ENCODE measurements at places on chromosomes 13 and 19.
A peak's percentile ranks its signal among the peaks of the same experiment; 100 is the strongest.

DNA sequence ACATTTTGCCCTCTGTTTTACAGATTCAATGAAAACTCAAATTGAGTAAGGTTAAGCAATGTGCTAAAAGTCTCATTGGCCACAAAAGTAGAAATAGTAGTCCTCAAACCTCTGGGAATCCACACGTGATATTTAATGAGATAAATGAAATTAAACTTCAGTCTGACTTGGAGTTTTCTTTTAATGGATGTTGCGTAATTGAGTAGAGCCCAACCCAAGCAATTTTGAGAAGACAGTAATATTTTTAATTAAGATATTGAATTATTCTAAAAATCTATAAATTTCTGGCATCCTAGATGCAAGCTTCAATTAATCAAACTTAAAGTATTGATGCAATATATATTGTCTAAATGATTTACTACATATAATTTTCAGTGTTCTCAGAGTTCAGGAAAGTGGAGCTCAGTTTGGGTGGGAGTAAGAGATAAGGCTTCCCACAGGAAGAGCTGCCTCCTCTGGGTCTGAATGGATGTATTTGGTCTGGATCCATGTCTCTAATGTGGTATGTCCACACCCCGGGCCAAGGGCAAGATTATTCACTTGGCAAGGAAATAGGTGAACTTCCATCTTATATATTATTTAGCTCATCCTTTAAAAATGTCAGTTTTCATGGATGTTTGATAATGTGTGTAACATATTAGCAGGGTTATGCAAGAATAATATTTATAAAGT is 6.9 kb downstream of the MBNL2 start:
- DNase-seq: no peak

- DNase-seq: no peak
Observed at GRCh38 chr19:51148580-51148979, 6.5 kb downstream of the SIGLEC7 start.

- peak; percentile 59 for DNase-seq
Observed at GRCh38 chr19:41872775-41873647, 4.1 kb upstream of the CD79A start.

DNA sequence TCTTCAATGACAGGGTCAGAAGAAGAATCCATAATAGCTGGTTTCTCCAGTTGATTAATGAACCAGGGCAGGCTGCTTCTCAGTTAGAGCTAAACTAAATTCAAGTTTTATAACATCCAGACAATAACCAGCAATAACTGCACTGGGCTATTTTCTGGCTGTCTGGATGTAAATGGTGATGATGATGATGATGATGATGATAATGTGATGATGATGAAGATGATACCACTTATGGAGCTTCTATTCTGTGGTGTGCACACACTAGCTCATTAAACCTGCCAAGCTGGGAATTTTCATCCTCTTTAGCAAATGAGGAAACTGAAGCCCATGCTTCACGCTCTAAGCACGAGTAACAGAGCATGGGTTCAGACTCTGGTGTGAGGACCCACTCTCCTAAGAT is 132.2 kb downstream of the OXGR1 start:
- no peak for DNase-seq

DNA sequence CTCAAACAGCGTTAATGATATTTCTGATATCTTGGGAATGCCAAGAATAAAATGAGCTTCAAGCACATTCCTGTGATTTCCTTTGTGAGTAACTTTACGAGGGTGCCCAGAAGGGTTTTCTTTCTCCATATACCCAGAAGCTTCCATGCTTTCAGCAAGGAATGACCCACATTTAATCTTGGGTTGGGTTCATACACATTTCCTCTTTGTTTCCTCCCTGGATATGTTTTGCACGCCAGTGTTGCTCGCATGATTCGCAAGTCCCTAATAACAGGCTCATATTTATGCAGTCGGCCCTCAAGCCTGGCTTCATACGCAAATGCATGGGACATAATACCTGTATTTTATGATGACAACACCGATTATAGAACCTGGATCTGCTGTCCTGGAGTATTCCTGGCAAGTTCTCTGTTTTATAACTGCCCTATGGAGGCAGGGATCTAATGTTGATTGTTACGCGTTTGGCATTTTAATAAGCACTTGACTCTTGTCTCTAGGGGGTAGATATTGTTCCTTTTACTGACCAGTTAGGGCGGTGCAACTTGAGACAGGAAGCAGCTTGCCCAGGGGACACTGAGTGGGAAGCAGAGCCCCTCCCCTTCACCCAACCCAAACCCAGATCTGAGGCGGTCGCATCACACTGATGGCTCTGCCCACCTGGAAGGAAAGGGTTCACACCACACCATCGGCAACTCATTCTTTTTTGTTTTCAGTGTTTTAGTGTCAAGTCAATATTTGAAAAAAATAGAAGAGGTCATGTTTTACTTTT is 220.4 kb upstream of the SOX1 start:
- no peak for DNase-seq

- no peak for DNase-seq
Observed at GRCh38 chr19:31214997-31215396, 134.2 kb downstream of the TSHZ3 start.

GRCh38 chr13:100962585-100962984 is 288.0 kb upstream of the TMTC4 start:
- no peak for DNase-seq

DNA sequence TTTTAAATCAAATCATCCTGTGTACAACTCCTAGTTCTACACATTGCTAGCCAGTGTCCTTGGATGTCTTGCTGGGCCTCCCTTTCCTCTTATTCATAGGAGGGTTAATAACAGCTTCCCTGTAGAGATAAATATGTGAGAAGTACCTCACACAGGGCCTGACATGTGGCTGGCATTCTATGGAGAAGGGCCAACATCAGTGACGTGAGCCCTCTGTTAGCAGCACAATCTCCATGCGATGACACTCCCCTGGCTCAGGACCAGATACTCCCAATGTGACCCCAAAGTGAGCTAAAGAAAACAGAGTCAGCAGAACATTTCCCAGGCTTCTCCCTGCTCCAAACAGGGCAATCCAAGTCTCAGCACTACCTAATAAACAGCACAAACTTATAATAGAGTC is 818.4 kb downstream of the DIAPH3 start:
- DNase-seq: no peak

- DNase-seq: no peak
Observed at GRCh38 chr13:51015973-51016372, 95.1 kb downstream of the C13orf42 start.

- DNase-seq: no peak
Observed at GRCh38 chr13:84903391-84903790, 895.8 kb downstream of the SLITRK6 start.

DNA sequence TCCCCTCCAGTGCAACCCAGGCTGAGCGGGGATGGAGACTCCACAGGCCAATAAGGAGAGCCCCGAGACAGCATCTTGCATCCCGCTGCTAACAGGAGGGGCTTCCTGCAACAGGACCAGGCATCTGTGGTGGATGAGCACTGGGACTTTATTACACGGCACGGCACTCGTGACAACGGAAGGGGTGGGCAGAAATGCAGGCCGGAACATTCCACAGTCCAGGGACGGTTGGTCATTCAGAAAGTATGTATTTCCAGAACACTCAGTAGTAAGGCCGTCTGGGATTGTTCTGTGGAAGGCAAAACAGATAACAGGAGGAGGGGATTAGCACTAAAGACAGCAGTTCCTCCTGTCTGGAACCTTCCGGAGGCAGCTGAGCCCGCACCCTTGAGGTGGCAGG is 3.3 kb upstream of the TM6SF2 start:
- DNase-seq: peak; percentile 66

DNA sequence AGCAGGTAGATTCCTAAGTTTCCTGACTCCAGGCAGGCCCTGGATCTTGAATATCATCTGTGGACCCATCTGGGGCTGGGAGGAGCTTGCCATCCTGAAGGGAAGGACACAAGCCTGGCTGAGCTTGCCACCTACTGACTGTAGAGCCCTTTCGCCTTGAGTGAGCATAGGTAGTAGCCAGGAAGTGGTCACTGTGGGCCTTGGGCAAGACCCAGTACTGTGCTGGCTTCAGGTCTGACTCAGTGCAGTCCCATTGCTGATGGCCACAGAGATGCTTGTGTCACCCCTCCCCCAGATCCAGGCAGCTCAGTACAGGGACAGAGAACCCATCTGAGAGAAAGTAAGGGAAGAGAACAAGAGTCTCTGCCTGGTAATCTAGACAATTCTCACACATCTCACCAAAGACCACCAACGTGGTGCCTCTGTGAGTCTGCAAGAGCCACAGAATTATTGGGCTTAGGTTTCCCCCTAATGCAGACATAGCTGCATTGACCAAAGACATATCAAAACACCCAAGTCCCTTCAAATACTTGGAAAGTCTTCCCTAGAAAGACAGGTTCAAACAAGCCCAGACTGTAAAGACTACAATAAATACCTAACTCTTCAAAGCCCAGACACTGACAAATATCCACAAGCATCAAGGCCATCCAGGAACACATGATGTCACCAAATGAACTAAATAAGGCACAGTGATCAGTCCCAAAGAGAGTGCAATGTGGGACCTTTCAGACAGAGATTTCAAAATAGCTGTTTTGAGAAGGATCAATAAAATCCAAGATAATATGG is 108.2 kb upstream of the WASF3 start:
- peak; percentile 69 for DNase-seq

GRCh38 chr19:1312767-1313694 is 27.4 kb downstream of the EFNA2 start:
- peak; percentile 30 for DNase-seq

- no peak for DNase-seq
Observed at GRCh38 chr13:73195091-73195490, 136.3 kb downstream of the KLF5 start.
